ENCODE measurements at places on chromosomes 12 and 14.

DNA sequence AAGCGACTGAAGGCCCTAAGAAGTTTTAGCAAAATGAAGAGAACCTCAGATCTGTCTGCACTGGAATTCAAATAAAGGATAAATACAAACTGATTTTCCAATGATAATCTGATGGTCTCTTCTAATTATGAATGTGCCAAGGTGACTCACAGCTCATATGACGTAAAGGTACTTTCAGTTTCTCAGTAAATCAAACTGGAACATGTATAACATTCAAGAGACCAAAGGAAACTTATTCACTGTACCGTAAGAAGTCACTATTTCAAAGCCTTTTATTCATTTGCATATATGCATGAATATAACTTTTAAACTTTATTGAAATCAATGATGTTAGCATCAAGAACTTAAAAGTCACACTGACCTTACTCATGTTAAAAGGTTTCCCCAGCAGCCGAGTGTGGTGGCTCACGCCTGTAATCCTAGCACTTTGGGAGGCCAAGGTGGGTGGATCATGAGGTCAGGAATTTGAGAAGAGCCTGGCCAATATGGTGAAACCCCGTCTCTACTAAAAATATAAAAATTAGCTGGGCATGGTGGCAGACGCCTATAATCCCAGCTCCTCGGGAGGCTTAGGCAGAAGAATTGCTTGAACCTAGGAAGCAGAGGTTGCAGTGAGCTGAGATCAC is 52.2 kb downstream of the ATXN2 start:
- no peak for DNase-seq

DNA sequence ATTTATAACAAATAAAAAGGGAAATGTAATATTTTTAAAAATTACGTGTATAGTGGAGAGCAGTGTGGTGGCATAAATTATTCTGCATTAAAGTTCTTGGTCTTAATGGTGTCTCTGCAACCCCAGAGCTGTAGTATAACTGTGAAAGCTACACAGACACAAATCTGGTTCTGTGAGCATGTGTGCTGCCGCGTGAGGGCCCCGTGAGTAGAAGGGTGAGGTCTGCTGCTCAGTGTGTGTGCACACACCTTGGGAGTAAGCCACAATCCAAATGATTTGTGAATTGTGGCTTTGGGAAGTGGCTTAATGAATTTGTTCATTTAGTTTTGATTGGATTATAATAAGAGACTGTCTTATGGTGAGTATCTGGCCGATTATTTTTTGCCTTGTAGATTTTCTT is 16.8 kb downstream of the PELI2 start:
- DNase-seq, result no peak

DNA sequence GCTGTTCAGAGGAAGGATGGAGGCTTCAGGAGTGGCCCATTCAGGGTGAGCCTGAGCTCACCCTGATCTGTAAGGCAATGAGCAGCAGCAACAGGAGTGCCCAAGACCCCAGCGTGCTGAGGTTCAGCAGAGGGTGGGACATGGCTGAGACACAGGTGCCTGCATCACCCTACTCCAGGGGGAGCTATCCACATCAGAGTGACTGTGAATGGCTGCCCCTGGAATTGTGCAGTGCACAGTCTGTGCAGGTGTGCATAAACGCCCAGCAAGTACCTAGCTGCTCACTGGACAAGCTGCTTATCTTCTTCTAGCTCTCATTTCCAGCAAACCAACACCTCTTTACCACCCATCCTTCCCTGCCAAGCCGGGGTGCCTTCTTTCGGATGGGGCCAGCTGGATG is 140.6 kb upstream of the PRMT8 start:
- no peak for DNase-seq

- no peak for DNase-seq
Observed at GRCh38 chr14:27605282-27605681, 1007.4 kb upstream of the NOVA1 start.

DNA sequence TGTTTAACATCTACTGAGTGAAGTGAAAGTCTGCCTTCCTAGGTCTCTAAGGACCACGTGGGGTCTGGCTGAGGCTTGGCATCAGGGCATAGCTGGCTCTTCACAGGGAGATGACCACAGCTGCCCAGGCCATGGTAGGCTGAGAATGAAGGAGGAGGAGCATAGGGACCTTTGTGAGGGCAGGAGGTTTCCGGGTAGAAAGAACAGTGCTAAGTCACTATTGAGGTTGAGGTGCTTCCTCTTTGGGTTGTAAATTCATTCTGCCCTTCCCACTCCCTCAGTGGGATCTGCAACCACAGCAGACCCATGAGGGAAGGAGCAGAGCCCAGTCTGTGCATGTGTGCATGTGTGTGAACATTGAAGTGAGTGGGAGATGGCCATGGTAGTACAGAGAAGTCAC is 909.6 kb downstream of the VRK1 start:
- DNase-seq, result no peak

DNA sequence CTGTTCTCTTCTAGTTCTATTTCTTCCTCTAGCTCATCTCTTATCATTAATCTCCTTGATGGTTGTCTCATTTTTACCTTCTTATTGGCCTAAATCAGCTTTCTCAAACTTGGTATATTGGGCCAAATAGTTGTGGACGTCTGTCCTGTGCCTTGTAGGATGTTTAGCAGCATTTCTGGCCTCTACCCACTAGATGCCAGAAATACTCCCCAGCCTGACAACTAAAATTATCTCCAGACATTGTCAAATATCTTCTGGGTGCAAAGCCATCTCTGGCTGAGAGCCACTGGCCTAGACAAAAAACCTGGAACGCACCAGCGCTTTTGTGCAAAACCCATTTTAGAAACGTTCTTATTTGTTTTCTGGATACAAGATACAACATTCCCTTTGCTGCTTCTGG is 38.8 kb upstream of the LRRC10 start:
- DNase-seq, result no peak

GRCh38 chr12:93790472-93791152 is 113.4 kb downstream of the CRADD start:
- no peak for DNase-seq

GRCh38 chr12:112134731-112135130 is 9.4 kb downstream of the TRAFD1 start:
- no peak for DNase-seq
